Left cardiac atrium (tissue), 4 donors: ENCODE measurements at places on chromosomes 3 and 15. TPM values are rescaled to one million over a fixed set of nuclear protein-coding genes. Genes with fewer than 3 reads are reported as not detected.

GRCh38 chr3:110773413-110773954 lies 298.1 kb upstream of the NECTIN3 start:
- no peak for DNase-seq

DNA sequence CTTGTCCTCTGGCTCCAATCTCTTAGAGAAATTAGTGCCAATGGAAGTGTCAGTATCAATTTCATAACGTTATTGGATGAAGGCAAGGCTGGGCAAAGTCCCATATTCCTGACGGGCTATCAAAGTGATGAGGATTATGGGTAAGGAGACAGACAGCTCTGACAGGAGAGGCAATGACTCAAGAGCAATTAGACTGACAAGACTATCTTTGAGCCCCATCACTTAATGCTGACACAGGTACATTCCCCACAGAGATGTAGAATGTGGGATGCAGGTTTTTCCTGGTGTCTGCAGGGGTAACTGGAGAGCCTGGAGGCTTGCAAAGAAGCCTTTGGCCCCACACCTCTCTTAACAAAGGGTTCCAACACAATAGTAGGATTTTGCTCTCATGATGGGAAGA lies 208.3 kb downstream of the NTRK3 start:
- DNase-seq = no peak

Gene POTEB2
- total RNA-seq = not detected

GRCh38 chr3:161740421-161740820 lies 243.8 kb downstream of the OTOL1 start:
- DNase-seq = no peak

Gene CYP8B1
- not detected for total RNA-seq

GRCh38 chr15:85028416-85028815 lies 46.8 kb downstream of the PDE8A start:
- DNase-seq = no peak

GRCh38 chr3:118966700-118967099 lies 67.9 kb downstream of the IGSF11 start:
- DNase-seq = no peak

- no peak for DNase-seq
These were observed 101.8 kb upstream of the BCHE start for GRCh38 chr3:165938986-165939540.

DNA sequence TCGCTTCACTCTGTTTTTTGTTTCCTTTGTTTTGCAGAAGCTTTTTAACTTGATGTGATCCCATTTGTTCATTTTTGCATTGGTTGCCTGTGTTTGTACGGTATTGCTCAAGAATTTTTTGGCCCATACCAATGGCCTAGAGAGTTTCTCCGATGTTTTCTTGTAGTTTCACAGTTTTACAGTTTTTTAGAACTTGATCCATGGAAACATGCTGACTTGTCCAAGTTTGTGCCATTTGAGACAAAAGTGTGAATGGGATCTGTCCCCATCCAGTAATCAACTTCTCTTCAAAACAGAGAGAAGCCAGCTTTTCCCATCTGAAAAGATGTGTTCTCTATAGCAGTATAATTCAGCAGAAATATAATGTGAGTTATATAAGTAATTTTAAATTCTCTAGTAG lies 266.5 kb upstream of the LRTM1 start:
- DNase-seq = no peak

Gene TICRR
- total RNA-seq = 0.03 TPM

GRCh38 chr3:108073764-108074431 lies 16.9 kb downstream of the CD47 start:
- no peak for DNase-seq

Gene OSBPL10
- total RNA-seq = 5.8 TPM

GRCh38 chr3:184620475-184621119 lies 59.0 kb downstream of the EPHB3 start:
- no peak for DNase-seq

GRCh38 chr3:115655761-115656282 lies 32.5 kb downstream of the GAP43 start:
- no peak for DNase-seq
